ENCODE measurements at places on chromosomes 3 and 15.

DNA sequence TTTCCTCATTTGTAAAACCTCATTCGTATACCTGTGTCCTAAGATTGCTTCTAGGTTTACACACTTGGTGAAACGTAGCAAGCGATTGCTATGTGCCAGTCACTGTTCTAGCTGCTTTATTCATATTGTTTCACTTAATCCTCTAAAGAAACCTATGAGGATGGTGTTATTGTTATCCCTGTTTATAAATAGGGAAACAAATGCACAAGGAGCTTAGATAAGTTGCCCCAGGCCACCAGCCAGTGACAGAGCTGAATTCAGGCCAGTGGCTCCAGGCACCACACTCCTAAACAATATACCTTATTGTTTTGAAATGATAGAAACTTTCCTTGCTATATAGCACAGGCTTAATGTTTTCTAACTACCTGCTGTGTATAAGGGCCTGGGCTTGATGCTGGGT lies 44.0 kb downstream of the LPP start:
- DNase-seq: no peak

GRCh38 chr3:134801204-134801958 lies 6.3 kb downstream of the EPHB1 start:
- no peak for DNase-seq

- no peak for DNase-seq
These were observed 52.1 kb downstream of the LSAMP start for GRCh38 chr3:116393199-116393598.

DNA sequence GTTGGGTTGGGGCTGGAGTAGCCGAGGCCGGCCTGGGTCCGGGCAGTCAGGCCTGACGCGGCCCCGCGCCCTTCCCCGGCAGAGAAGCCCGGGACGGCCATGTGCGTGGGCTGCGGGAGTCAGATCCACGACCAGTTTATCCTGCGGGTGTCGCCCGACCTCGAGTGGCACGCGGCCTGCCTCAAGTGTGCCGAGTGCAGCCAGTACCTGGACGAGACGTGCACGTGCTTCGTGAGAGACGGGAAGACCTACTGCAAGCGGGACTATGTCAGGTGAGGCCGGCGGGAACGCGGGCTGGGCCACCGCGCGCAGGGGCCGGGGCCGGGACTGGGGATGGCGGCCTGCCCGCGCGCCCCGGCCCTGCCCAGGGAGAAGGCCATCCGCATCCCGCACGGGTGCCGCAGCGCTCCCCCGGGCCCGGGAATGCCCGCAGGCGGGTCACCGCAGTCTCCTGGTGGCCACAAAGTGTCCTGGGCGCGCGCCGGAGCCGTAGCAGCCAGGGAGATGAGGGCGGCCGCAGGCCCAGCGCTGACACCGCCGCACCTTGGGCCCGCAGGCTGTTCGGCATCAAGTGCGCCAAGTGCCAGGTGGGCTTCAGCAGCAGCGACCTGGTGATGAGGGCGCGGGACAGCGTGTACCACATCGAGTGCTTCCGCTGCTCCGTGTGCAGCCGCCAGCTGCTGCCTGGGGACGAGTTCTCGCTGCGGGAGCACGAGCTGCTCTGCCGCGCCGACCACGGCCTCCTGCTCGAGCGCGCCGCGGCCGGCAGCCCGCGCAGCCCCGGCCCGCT lies 1.3 kb downstream of the ISL2 start:
- peak; percentile 58 for DNase-seq

DNA sequence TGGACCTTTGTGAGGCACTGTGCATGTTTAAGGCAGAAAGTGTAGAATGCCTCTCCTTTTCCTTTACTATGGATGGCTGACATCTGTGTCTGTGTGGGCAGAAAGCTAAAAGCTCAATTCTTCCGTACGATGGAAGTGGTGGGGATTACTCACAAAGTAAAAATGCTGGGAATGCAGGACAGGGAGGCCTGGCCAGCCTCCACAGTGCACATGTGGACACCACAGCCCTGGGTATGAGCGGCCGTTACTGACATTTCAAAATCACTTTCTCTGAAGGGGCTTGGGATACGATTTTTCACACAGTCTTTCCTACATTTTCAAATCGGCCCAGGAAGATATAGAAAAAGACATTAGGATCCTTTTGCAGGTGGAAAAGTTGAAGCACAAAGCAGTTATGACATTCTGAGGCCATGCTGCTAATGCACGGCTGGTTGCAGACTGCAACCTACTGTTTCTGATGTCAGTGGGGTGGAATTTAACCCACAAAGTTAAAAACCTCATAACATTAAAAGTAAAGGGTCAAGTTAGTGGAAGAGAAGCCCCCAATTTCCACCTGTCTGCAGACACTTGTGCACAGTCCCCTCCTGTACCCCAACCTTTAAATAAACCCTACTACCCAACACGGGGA lies 27.9 kb downstream of the EHD4 start:
- DNase-seq: no peak

- no peak for DNase-seq
These were observed 37.4 kb downstream of the WWTR1 start for GRCh38 chr3:149620291-149621020.

- no peak for DNase-seq
These were observed 820.9 kb upstream of the GRM7 start for GRCh38 chr3:6039971-6040370.

DNA sequence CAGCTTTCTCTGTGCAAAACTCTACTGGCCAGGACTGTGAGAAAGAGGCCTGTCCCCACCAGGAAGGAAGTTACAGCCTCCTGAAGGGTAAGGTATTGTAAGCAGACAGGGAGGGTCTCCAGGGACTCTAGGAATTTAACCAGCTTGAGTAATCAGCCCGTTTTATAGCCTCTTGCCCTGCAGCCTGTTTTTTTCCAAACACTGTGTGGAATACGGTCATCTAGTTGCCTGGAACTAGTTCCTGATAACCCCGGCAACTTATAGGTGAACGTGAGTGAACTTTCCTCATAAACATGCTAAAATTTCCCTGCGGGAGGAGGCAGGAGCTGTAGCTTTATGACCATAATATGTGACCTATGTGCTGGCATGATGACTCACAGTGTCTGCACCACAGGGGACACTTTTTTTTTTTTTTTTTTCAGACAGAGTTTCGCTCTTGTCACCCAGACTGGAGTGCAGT lies 60.1 kb upstream of the DAZL start:
- DNase-seq: peak; percentile 0

GRCh38 chr3:169052465-169053302 lies 610.8 kb downstream of the MECOM start:
- no peak for DNase-seq

GRCh38 chr15:95325763-95326404 lies 1004.6 kb upstream of the NR2F2 start:
- no peak for DNase-seq

DNA sequence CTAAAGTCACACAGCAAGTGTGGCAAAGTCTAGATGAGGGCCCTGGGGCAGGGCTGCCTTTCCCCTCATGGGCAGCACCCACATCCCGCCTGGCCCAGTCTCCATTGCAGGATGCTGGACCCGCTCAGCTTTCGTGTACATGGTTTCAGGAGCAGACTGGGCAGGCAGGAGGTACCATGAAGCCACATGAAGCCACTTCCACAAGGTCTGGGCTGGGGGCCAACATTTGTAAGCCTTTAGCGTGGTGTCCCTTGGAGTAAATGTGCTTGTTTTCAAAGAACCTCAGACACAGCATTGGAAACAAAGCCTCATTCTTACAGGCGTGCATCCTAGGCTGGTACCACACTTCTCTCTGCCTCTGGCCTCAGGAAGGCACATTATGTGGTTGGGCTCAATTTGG lies 34.5 kb downstream of the UMPS start:
- no peak for DNase-seq

GRCh38 chr3:194405766-194406165 lies 6.7 kb upstream of the GP5 start:
- DNase-seq: no peak

GRCh38 chr3:116226266-116226665 lies 219.0 kb downstream of the LSAMP start:
- no peak for DNase-seq

DNA sequence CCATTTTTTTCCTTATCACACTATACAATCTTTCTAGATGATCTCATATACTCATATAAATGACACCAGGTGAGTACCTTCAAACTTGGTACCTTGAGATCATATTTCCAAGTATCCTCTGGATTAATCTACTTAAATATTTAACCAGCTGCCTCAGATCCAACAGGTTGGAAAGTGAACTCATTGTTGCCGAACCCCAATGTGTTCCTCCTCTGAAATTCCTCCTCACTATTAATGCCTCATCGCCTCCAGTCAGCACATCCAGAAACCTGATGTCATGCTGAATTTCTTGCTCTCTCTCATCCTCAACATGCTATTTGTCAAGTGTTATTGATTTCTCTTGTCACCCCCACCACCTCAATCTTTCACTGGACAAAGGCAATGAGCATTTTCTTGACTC lies 221.8 kb downstream of the FMN1 start:
- peak; percentile 78 for DNase-seq

DNA sequence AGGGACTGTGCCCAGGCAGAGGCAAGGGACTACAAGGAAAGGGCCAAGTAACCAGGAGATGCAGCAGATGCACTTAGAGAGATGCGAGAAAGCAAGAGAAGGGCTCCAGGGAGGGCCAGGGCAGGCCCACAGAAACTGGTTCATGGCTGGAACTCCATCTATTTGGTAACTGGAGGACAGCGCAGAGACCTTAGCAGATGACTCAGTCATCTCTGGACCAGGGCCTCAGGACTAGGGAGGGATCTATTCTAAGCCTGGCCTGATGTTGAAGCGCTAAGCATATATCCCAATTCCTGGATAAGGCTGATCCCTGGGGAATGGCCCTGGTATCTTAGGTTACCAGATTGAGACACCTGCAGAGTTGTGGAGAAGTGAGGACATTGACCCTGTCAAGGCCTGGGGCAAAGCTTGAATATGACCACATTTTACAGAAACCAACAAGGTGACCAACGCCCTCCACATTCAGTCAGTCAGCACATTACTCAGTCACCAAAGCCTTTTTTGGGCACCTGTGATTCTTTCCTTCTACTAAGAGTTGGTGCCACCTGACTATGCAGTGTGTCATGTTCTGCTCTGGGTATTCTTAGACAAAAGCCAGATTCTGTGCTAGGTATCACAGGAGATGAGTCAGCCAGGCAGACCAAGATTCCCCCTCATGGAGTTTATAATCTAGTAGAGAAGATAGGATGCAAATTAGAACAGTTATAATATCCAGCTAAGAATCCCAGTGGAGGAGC lies 68.4 kb upstream of the SLCO3A1 start:
- DNase-seq: no peak

- DNase-seq: peak; percentile 72
These were observed 46.9 kb downstream of the PIK3R4 start for GRCh38 chr3:130699765-130700164.

- DNase-seq: peak; percentile 78
These were observed 542 bp downstream of the PLOD2 start for GRCh38 chr3:146160321-146160963.

DNA sequence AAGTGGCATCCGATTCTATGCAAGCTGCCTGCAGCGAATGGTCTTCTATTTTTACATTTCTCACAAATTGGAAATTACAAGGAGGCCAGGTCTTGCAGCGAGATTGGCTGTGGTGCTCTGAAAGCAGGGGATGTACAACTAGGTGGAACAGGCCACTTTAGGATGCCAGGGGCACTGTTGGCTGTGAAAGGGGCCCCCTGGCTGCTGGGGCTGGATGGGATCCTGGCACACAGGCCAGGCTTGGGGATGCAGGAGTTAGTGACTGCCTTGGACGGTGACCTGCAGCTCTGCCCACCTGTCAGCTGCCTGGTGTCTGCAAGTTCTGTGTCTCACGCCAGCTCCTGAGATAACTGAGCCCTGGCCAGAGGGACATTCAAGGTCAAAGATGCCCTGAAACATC lies 4.6 kb downstream of the SLC6A1 start:
- no peak for DNase-seq

GRCh38 chr15:31342381-31342780 lies 15.7 kb downstream of the KLF13 start:
- no peak for DNase-seq

DNA sequence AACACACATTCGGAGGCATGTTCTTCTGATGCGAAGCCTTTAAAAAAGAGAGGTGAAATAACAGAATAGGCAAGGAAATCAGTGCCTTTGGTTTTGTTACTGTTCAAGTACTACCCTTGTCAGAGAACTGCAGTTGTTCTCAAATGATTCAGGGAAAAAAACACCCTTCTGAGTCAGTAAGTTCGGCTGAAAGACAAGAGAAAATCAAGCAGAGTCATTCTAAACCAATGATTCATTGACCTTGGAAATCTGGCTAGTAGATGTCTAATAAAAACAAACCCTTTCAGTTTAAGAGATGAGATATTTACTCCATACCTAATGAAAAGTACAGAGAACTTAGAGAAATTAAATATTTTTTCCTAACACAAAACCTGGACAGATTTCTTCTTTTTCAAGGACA lies 72.7 kb upstream of the ABI3BP start:
- DNase-seq: no peak

DNA sequence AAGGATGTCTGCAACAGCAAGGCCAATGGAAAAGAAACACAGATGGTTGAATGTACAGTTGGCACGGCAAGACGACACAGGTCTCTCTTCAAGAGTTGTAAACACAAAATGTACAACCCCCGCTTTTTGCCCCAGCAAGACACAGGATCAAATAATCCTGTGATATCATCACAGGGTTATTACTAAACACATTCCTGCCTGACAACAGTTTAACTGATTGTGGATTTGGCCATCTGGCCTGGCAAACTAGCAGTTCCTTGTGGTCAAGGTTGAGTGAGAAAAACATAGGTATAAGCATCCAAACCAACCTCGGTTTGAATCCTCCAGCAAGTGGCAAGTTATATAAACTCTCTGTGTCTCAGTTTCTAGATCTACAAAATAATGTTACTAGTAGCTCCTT lies 23.4 kb downstream of the PARP16 start:
- DNase-seq: no peak

DNA sequence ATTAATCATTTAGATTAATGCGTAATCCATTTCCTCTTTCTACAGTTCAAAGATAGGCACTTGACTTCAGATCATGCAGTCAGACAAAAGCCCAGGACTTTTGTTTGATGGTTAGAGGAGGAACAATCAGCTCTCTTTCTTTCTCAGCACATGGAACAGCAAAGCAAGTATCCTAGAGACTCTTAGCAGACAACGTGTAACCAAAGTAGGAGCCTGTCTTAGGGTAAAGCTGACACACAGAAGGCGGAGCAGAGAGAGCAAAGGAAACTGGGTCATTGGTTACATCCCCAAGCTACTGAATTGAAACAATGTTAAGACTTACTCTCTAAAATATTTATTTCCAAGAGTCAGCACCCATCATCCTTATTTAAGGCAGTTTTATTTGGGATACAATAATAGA lies 110.0 kb upstream of the HES1 start:
- no peak for DNase-seq

DNA sequence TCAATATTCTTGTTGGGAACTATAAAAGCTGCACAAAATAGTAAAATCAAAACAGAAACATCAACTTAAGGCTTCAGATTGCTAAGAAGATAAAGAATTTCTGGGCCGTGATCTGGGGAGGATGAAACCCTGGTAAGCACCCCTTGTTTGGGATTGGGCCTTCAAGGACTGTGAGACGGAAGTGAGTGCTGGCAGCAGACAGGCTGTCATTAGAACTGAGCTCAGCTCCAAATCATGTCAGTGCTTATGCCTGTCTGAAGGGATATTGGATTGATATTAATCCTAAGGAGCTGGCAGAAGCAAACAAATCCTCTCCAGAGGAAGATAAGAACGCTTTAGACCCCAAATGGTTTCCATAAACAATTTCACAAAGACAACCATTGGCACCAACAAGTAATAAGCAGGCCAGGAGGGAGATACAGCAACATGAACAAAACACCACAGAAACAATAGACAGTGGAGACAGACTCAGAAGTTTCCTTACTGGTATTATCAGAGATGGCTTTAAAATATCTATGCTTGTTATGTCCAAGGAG lies 72.6 kb upstream of the CTXND1 start:
- no peak for DNase-seq

GRCh38 chr15:43250785-43251184 lies 15.9 kb downstream of the TGM5 start:
- no peak for DNase-seq

Measured in DMS53 (cell line).